ENCODE measurements at places on chromosomes 1 and 21. TPM values are rescaled to one million over a fixed set of nuclear protein-coding genes. Genes with fewer than 3 reads are reported as not detected.

Gene FCGR1A
- total RNA-seq, result not detected

Gene HSPB7
- not detected for total RNA-seq

Gene NMNAT2
- 76.4 TPM for total RNA-seq

Gene IGFN1
- total RNA-seq, result 1.9 TPM

Gene SYT14
- 18.1 TPM for total RNA-seq

Gene CNST
- total RNA-seq, result 87.2 TPM

Gene AMY1A
- total RNA-seq, result not detected

Gene RGS16
- 37.2 TPM for total RNA-seq
